Muscle of back (tissue), 13 donors: ENCODE measurements at places on chromosomes 7 and 10.
A peak's percentile ranks its signal among the peaks of the same experiment; 100 is the strongest.

GRCh38 chr10:114607358-114607998 is 50.6 kb downstream of the ABLIM1 start:
- DNase-seq = peak; percentile 29

- DNase-seq = no peak
These were observed 20.4 kb upstream of the INMT start for GRCh38 chr7:30731581-30731980.

GRCh38 chr7:4734587-4735345 is 40.7 kb upstream of the AP5Z1 start:
- DNase-seq = peak; percentile 51

- no peak for DNase-seq
These were observed 231.8 kb downstream of the KCNMA1 start for GRCh38 chr10:77405771-77406241.

GRCh38 chr7:128763541-128763940 is 12.1 kb downstream of the OPN1SW start:
- no peak for DNase-seq

DNA sequence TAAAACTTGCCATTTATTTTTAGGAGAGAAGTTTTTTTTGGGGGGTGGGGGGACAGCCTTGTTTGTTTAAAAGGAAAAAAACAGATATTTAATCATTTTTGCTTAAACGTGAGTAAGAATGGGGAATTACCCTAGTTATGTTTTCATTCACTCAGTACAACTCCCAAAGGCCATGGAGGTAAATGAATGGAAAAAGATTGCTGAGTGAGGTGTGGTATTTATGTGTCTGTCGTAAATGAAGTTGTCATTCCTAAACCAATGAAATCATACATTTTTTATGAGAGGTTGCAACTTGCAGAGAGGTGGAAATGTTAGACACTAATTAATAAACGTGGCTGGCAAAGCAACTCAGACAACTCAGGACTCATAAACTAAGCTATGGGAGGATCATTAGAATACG is 218.1 kb downstream of the CELF2 start:
- DNase-seq = no peak

DNA sequence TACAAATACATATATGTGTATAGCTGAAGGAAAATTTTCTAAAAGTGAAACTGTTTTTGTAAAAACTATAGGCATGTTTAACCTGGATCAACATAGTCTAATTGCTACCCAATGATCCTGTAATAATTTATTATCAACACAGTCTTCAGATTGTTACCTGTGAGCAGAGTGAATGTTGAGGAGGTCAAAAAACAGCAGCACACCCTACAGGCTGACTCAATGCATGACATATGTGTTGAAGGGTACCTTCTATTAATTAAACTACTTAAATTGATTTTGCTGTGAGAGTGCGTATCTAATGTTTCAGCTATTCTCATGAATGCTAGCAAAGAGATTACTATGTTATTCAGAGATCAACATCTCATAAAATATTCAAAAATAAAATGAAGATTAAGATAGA is 411.4 kb downstream of the TNS3 start:
- no peak for DNase-seq

GRCh38 chr7:146150153-146150552 is 33.6 kb downstream of the CNTNAP2 start:
- no peak for DNase-seq
